ENCODE measurements at places on chromosomes 11 and 22.
A peak's percentile ranks its signal among the peaks of the same experiment; 100 is the strongest.

GRCh38 chr11:11247576-11247975 lies 105.5 kb downstream of the CSNK2A3 start:
- DNase-seq, result no peak

DNA sequence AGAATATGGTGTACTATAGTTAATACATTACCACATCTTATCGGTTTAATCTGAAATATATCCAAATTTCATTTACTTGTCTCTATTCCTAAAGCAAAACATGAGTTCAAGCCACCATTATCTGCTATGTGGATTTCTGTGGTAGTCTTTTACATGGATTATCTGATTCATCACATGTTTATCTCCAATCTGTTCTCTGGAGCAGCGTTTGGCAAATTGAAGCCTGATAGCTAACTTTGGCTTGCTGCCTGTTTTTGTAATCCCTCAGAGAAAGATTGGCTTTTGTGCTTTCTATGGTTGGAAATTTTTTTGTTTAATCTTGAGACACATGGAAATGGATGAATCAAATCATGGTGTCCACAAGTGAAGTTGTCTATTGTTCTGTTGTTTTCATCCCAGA lies 274.3 kb downstream of the JRKL start:
- DNase-seq, result peak; percentile 51

- DNase-seq, result no peak
Observed at GRCh38 chr11:36011574-36011973, 67.7 kb downstream of the LDLRAD3 start.

DNA sequence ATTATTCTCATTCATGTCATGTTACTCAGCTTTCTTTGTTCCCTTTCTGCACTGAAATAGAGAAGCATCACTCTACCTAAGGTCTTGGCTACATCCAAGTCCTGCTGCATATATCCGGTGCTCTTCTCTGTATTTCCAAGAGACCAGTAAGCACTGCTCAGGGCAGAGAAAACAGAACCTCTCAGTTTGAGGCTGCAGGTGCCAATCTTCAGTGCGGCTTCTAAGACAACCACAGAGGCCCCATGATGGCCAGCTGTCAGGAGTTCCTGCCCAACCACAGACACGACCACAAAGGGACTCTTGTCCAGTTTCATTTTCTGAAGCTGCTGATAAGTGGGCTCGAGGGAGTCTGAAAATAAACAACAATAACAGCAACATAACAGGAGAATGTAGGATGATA lies 378.4 kb upstream of the PITPNB start:
- DNase-seq, result no peak

DNA sequence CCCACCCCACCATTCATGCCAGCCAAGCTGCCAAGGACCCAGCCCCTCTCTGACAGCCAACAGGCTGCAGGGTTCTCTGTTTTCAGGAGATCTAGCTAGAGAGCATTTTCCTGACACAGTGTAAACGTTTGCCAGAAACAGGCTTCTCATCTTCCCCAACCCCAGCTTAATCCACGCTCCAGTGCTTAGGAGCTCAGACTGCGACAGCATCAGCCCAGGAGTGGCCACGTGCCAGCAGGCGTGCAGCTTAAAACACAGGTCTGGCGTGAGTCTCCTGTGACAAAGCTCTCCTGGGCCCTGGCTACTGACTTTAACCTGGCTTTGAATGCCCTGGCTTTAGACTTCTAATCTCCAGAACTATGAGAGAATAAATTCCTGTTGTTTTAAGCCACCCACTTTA lies 66.6 kb downstream of the GALNT18 start:
- DNase-seq, result peak; percentile 74

DNA sequence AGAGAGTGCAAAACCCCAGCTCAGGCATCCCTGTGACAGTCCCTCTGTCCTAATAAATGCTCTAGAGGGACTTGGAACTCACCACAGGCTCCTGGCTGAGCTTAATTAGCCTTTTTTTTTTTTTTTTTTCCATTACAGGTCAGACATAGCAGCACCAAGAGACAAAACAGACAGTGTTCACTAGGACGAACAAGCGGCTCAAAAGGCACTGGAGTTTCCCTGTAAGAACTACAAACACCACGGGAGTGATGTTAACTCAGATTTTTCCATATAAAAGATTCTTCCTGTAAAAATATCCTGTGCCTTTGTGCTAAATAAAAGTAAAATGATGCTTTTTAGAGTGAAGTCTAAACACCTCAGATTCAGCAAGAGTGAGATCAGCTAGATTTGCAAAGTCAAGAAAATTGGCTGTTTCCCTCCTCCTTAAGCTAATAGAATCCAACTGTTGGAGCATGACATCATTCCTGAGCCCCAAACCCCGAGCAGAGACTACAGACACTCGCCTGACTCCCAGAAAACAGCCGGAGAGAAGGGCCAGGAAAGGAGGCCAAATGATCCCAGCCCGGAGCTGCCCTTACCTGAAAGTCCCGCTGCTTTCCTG lies 101.0 kb upstream of the AKIP1 start:
- no peak for DNase-seq

DNA sequence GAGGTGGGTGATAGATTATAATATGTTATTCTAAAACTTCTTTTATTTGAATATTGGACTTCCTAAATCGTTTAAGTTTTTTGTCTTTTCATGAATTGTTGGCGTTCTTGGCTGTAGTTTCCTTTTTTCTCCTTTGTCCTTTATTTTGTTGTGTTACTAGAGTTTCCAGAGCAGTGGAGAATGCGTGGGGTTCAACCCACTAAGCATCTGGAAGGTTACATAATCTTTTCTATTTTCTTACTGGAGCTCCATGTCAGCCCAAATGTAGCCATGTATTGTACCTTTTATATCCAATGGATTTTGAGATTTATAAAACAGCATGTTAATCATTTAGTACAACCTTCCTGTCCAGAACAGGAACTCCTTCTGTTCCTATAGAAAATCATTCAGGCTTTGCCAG lies 63.2 kb downstream of the PPP6R3 start:
- no peak for DNase-seq

DNA sequence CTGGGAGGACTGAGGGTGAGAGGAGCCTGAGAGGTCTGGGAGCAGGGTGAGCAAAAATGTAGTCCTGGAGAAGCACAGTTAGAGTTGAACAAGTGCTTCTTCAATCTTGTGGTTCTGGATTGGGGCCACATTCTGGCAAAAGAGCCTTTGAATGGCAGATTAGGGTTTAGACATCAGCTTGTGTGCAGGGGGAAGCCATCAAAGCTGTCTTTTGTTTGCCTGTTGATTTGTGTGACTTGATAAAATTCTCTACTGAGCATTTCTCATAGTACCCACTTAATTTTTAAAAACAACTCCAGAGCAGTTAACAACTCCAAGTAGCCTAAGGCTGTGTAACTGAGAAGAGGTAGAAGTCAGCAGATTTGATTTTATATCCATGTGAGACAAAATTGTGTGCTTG lies 166.2 kb downstream of the FAT3 start:
- DNase-seq, result no peak

DNA sequence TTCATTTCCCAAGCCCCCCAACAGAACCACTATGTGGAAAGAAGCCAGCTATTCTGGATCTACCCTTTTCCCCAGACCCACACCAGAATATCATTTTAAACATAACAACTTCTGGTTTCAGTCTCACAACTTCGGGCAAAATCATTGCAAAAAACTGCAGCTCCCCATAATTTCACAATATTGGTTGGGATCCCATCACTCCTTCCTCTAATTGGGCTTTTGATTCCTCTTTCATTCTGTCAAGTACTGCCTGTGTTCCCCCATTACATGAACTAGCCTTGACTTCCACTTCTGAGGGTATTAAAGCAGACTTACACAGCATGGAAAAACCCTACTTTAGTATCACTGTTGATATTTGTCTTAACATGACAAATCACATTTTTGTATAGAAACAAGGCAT lies 4.1 kb upstream of the APOL3 start:
- no peak for DNase-seq

- DNase-seq, result no peak
Observed at GRCh38 chr11:76371170-76371569, 9.8 kb downstream of the THAP12 start.

GRCh38 chr11:68589547-68590216 lies 94.7 kb upstream of the GAL start:
- DNase-seq, result no peak

DNA sequence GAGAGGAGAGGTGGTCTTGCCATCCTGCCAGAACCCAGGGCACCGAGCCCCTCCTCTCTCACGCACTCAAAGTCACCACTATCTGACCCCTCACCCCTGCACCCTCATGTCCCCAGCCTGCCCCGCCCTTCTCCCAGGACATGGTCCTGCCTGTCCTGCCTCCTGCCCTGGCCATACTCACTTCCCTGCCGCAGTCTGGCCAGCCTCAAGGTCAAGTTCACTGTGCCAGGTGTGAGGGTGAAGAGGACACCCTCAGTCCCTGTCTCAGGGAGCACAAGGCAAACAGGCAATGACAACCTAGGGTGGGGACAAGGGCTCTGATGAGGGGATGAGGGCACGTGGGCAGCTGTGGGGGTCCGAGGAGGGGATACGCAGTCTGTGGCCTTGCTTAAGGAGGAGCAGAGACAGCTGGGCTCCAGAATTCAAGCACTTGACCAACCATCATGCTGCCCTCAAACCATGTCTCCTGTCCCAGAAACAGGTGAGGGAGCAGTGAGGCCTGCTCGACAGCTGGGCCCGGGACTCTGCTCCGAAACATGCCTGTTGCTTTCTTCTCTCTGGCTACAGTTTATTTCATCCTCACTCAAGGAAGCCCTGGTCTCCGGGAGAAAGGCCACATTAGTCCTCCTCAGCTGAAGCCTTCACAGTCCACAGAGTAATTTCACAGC lies 36.6 kb downstream of the PDGFB start:
- DNase-seq, result no peak

- DNase-seq, result no peak
Observed at GRCh38 chr11:123434262-123434661, 4.2 kb downstream of the GRAMD1B start.

GRCh38 chr11:95135155-95135554 lies 45.5 kb downstream of the ENDOD1 start:
- no peak for DNase-seq

DNA sequence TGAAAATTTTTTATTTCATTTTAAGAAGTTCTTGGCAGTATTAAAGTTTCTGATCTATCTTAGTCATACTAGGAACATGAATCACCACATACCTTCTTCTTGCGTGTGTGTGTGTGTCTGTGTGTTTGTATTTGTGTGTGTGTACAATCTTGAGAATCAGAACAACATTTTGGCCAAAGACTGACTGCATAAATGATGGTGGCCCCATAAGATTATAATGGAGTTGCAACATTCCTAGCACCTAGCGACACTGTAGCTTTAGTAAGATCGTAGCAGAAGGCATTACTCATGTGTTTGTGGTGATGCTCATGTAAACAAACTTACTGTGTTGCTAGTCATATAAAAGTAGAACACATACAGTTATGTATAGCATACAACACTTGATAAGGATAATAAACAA lies 205.4 kb downstream of the FAM76B start:
- no peak for DNase-seq

- no peak for DNase-seq
Observed at GRCh38 chr11:105179542-105180278, 40.1 kb upstream of the CARD18 start.

DNA sequence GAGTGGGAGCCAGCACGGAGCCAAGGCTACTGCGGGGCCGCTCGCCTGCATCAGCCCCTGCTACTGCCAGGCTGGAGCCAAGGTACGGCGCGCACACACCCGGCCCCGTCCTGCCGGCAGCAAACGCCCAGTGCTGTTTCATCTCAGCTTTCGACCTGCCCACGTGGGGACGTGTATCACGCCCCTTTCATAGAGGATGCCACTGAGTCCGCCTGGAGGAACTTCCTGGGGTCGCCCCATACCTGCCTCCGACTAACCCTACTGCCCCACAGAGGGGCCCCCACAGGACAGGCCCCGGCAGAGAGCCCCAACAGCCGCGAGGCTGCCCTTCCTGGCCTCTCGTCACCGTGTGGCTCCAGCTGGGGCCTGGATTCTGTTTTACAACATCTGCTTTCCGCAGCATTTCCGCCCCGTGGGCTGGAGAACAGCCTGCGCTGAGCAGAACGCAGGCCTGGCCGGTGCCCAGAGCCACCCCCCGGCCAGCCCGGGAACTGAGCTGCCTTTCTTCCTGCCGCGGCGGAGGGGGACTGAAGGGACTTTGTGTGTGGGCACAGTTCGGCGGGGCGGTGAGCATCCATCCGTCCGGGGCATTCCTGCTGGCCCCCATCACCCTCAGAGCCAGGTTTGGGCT lies 22.9 kb upstream of the ARHGAP8 start:
- no peak for DNase-seq

DNA sequence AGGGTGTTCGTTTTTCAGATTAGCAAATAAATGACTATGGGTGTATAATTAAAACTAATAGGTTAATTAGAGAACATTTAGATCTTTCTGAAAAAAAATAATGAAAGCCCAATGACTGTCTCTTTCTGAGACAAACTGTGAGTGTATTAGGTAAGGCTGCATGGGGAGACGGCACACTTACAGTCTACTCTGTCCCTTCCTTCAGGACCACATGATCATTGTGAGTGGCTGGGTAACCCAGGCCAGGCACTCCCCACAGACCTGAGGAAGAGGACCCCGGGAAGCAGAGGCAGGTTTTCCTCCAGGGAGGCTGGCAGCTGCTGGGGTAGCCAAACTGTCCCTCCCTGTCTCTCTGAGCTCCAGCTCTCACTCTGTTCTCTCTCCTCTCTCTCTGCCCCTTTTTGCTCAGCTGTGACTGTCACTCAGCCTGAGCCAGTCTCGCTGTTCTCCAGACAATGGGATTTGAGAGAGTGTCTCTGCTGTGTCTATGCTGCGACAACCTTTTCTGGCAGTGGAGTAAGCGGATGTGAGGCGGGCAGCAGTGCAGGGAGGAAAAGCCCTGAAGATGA lies 83.1 kb upstream of the NCAM1 start:
- no peak for DNase-seq

DNA sequence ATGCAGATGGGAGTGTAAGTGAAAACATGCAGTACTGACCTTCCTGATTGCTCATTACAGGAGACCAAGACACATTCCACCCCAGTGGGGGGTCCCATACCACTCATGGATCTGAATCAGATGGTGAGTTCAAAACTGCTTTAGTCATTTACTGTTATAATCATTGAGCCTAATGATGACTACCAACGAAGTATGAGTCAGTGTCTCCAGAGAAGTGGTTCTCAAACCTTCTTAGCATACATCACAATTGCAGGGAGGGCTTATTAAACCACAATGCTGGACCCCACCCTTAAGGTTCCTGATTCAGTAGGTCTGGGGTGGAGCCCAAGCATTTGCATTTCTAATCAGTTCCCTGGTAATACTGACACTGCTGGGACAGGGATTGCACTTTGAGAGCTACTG lies 75.8 kb downstream of the CD44 start:
- no peak for DNase-seq

GRCh38 chr11:65390996-65391395 lies 4.6 kb downstream of the FRMD8 start:
- no peak for DNase-seq

- no peak for DNase-seq
Observed at GRCh38 chr11:59380263-59381059, 21.8 kb downstream of the OR5AN1 start.

DNA sequence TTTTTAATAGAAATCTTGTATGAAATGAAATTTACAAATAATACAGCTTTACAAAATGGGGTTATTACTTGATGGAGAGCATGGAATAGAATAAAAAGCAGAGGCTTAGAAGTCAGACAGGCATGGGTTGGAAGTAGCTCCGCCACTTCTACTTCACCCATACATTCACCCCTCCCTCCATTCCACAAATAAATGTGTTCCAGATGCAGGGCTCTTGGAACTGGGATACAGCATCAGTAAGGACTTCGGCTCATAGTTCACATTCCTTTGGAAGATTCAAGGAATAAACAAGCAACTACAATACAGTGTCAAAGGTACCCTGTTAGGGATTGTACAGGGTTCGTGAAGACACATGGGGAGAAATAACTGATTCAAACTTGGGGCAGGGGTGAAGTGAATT lies 156.8 kb downstream of the WNT11 start:
- no peak for DNase-seq

GRCh38 chr11:123537726-123538125 lies 107.7 kb downstream of the GRAMD1B start:
- DNase-seq, result no peak
